Activated naive CD8-positive, alpha-beta T cell treated with anti-CD3 and anti-CD28 coated beads, Interleukin-2, amount 50 U/mL, for 24 hours (primary cell): ENCODE measurements at places on chromosomes 13 and 19.

GRCh38 chr19:13208672-13209483, 58.7 kb downstream of the IER2 start:
- no peak for DNase-seq

DNA sequence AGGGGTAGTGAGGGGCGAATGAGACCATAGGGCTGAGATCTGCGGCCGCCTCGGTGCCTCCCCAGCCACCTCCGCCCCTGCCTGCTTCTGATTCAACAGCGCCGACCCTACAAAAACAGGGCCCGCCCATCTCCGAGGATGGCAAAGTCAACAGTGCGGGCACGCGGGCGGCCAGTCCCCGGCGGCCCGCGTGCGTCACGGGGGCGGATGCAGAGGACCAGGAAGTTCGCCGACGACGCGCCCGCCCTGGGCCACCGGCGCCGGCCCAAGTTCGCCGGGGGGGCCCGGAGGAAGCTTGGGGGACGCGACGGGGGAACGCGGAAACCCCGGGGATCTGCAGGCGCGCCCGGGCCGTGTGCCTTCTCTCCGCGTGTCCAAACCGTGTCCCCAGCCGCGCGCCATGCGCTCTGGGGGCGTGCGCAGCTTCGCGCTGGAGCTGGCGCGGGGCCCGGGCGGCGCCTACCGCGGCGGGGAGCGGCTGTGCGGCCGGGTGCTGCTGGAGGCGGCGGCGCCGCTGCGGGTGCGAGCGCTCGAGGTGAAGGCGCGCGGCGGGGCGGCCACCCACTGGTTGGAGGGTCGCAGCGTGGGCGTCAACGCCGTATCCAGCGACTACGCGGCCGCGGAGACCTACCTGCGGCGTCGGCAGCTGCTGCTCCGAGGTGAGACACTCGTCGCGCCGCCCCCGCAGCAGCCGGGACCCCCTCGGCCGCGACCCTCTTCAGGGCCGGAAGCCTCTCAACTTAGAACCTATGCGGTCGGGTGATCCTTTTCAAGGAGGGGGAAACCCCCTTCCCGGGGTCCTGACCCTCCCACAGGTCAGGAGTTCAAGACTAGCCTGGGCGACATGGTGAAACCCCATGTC, 6.8 kb upstream of the ARRDC2 start:
- DNase-seq: peak; percentile 94

DNA sequence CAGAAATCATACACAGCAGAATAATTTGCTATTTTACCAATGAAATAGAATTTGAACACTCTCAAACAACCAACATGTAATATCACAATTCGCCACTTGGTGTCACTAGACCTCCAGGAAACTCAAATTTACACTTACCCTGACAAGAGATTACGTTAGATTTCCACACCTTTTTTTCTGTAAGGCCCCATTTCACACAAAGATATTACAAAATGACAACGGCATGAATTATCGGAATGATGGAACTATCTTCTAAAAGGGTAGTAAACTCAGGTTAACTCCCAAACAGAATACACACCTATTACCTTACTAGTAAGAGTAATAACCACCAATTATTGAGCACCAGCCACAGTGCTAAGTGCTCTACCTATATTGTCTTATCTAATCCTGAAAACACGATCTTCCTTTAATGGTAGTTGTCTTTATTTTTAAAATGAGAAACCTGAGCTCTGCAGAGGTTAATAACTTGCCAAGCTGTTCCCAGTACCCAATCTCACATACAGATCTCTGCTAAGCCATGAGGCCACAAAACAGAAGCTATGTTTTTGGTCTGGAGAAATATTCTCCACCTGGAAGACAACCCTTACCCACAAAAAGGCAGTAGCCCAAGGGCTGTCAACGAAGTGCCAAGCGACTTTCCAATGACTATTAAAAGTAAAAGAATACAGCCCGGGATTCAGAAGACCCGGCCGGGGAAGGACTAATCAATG, 152.4 kb downstream of the DCLK1 start:
- peak; percentile 16 for DNase-seq

- DNase-seq: peak; percentile 55
Observed at GRCh38 chr19:34217952-34218817, 36.2 kb upstream of the GARRE1 start.

GRCh38 chr19:31504221-31504620, 155.0 kb upstream of the TSHZ3 start:
- DNase-seq: no peak

DNA sequence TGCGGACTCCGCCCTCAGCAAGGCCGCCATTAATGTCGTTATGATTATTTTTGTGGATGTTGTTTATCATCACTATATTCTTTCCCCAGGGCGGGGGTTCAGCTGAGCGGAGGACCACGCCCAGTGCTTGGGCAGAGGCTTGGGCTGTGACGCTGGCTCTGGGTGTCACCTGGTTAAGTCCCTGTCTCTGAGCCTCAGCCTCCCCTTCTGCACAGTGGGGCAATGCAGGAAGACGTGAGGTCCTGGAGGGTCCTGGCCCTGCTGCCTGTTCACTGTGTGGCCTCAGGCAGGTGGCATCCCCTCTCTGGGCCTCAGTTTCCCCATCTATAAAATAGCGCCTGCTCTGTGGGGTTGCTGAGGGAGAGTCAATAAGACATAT, 32.5 kb downstream of the NFIC start:
- no peak for DNase-seq

DNA sequence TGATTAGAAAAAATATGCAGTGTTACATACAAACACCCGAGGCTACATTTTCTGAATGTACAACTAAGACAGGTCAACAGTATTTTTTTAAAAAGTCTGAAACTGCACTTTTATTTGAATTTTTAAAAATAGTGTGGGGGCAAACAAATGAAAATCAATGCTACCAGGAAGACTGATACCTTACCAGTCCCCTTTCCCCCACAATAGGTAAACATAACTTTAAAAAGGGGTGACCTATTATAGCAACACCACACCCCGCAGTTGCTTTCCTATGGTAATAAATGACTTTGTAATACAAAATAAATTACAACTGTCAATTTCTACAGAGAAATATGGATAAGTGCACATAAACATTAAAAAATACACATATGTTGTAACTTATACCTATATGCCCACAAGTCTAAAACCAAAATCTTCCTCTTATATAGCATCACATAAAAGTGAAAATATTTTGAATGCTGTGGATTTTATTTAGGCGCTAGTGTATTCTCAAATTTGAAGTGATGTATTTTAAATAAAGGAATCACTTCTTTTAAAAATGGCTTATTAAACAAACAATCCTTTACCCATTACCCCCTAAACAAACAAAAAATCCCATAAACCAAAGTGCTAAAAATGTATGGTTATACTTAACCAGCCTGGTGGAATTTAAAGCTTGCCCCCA, 63.1 kb downstream of the KCNRG start:
- no peak for DNase-seq

GRCh38 chr13:19618977-19619376, 14.5 kb upstream of the MPHOSPH8 start:
- peak; percentile 18 for DNase-seq

- DNase-seq: no peak
Observed at GRCh38 chr19:52735734-52736133, 890 bp upstream of the ZNF611 start.

DNA sequence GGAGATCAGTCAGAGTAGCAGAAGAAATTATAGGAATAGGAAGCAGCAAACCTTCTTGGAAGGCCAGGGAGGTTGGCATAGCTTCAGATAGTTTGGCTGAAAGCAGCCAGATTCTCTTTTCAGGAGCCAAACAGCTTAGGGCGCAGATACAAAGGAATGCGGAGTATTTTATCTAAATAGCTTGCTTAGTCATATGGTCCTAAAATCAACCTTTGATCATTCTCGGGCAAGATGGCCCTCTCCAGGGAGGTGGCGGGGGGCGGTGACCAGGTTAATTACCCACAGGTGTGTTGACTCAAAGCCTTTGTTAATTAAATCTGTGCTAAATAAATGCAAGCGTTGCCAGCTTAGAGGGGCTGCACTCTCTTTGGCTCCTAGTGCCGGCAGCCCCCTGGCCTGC, 12.5 kb upstream of the NCR1 start:
- no peak for DNase-seq

- no peak for DNase-seq
Observed at GRCh38 chr19:793806-794205, 3.4 kb upstream of the PTBP1 start.

- DNase-seq: no peak
Observed at GRCh38 chr13:26515721-26516120, 41.8 kb upstream of the WASF3 start.

- DNase-seq: no peak
Observed at GRCh38 chr13:59978862-59979261, 184.9 kb downstream of the DIAPH3 start.

GRCh38 chr19:23554548-23554947, 132.5 kb downstream of the ZNF675 start:
- DNase-seq: no peak

DNA sequence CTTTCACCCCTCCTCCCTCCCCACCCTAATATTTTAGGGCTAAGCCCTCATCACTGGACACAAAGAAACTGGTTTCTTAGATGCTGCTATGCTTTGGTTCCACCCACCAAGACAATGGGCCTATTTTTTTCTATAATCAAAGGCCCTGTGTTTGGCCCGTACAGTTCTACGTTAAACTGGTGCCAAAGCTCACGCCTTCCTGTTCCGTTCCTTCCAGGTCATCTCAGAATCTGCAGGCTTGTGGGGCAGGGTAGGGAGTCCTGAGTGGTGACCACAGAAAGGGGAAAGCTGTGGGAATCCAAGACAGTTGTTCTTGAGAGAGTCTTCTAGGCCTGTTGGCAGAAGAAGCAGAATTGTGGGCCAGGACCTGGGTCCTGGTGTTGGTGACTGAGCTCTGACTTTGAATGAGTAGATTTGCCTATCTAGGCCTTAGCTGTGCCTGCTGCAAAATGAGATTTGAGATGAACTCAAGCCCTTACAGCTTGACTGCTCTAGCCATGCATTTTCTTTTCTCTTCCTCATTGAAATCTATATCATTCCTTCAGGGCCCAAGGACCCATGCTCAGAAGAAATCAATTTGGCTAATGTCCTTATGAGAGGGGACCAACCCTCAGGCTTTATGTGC, 19.1 kb upstream of the CXCL17 start:
- DNase-seq: no peak

- no peak for DNase-seq
Observed at GRCh38 chr13:31209172-31209840, 9.5 kb downstream of the B3GLCT start.

DNA sequence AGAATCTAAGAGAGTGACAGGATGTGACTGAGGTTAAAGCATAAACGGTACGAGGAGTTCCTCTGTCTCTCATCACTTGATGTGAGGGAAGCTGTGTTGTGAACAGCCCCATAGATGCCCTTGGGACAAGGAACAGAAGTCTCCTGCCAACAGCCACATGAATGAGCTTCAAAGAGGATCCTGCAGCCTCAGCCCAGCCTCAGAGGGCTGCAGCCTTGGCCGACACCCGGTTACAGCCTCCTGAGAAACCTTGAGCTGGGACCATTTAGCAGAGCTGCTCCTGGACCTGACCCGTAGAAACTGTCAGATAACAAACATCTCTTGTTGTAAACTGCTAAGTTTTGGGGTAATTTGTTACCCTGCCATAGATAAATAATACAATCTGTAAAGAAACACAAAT, 54.2 kb downstream of the CCNE1 start:
- no peak for DNase-seq

DNA sequence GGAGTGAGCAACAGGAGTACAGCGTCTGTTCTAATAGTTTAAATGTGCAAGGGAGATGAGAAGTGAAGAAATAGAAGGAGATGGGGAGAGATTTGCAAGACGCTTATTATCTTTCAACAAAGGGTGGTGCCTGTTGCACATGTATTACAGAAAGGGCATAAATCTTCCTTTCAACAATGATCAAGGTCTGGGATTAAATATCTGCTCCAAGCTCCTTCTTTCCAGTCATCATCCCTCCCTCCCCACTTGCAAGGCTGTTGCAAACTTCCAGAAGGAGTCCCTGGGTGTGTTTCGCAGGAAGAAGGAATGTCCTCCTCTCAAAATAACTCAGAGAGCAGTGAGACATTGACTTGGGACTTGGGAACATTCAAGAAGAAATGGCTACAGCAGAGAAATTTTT, 63.5 kb upstream of the MYCBP2 start:
- no peak for DNase-seq

- DNase-seq: no peak
Observed at GRCh38 chr13:66965181-66965580, 265.0 kb downstream of the PCDH9 start.
